ENCODE measurements at places on chromosomes 5 and 9. TPM values are rescaled to one million over a fixed set of nuclear protein-coding genes. Genes with fewer than 3 reads are reported as not detected.

- peak; percentile 95 for DNase-seq
These were observed 10.8 kb downstream of the REEP2 start for GRCh38 chr5:138449501-138450239.

- DNase-seq: no peak
These were observed 13.5 kb upstream of the FAM120A start for GRCh38 chr9:93437996-93438395.

GRCh38 chr9:76575761-76576160 lies 116.8 kb downstream of the GCNT1 start:
- no peak for DNase-seq

DNA sequence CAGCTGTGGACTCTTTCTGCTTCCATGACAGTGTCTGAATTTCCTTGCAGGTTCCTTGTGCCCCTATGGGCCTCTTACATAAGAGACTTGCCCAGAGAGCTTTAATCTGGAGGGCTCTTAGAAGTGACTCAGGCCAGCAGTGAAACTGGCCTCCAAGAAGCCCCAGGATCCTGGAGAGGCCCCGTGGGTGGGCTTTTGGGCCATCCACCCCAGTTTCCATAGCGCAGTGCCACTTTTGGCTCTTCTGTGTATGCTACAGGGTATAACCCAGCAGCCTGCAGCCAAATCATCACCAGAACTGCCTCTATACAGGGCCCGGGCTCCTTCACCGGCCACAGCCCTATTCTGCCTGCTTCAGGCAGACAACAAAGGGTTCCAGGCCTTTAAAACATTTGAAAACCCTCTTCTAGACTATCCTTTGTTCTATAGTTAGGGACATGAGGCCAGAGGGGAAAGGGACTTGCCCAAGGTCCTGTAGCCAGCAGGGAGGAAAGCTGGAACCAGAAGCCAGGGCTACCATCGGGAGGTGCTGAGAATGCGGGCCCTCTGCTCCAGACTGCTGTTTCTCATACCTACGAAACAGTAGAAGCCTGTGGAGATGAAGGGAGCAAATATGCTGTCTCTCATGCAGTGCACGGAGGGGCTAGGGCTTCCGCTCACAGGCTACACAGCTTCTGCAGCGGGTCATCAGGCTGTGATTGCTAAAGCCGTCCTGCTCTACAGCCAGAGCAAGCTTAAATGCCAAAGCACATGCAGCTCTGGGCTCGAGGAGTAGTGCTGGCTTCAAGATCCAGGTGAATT lies 18.0 kb downstream of the SH3PXD2B start:
- no peak for DNase-seq

DNA sequence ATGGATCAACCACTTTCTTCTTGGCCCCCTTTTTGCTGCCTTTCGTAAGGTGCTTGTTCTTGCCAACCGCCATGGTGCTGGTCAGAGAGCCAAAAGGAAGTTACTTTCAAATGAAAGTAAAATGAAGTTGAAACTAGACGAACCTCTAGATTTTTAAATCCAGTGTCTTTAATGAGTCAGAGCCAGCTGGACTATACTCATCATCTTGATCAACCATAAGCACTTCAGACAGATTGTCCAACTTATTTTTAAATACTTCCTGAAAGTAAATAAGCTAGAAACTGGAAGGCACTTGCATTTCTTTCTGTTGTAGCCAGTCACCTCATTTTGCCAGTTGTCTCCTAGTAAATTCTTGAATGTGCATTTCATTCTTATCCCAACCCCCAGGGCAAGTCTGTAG lies 48.9 kb downstream of the JMY start:
- no peak for DNase-seq

DNA sequence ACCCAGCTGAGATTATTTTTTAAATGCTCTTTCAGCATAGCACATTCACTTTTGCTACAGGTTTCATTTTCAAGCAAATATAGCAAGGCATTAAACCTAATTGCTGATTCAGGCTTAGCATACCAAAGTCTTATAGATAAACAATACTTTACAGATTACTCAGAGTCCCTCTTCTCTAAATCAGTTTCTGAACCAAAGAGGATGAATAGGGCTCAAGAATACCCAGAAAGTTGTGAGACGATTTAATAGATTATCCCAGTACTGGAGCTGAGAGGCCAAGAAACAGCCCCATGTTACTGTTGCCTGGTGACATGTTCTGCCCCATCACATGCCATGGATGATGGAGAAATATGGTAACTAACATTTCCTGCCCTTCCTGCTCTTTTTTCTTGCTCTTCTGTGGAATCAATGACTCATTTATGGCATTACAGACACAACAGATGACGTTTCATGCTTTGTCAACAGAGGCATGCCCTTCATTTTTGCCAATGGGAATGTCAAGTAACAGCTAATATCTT lies 18.1 kb upstream of the SSBP2 start:
- DNase-seq: no peak

DNA sequence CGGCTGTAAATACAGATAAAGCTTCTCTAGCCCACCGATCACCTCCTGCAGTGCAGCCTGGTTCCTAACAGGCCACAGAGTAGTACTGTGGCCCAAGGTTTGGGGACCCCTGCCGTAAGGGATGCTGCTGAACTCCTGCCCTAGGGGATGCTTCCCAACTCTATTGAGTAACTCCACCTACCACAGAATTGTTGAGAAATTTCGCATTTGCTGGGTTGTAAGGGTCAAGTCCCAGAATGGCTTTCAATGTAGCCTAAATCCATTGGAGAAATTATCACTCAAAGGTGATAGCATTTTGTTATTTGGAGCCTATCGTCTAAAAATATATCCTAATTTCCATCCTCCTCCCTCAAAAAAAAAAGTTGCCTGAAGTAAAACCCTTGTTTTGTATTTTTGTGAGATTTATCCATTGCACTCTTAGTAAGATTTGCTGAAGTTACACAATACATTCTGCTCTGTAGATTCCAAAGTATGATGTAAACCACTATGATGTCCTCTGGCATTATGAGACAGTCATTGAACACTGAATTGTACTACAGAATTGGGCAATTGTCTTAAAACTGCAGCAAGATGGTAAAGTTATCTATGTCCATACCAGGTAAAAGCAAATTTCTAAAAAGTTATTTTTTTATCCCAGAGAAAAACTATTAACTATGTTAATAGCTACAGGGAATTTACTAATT lies 14.0 kb downstream of the ACTBL2 start:
- no peak for DNase-seq

- no peak for DNase-seq
These were observed 783.3 kb upstream of the CDH9 start for GRCh38 chr5:27821681-27822080.

DNA sequence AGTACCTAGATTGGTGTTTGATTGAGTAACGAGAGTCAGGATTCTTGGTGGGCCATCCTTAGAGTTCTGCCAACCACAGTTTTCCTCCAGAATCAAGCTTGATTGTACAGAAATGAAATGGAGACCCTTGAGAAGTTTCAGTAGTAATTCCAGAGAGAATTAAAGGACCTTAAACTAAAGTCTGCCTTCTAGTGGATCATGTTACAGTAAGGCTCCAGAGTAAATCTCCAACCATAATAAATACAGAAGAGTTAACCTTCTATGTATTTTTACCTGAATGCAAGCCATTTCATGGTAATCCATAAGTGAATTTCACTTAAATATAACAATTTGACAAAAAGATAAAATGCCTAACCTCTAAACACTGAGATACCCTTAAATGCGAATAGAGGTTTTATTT lies 53.0 kb upstream of the CNTLN start:
- no peak for DNase-seq

DNA sequence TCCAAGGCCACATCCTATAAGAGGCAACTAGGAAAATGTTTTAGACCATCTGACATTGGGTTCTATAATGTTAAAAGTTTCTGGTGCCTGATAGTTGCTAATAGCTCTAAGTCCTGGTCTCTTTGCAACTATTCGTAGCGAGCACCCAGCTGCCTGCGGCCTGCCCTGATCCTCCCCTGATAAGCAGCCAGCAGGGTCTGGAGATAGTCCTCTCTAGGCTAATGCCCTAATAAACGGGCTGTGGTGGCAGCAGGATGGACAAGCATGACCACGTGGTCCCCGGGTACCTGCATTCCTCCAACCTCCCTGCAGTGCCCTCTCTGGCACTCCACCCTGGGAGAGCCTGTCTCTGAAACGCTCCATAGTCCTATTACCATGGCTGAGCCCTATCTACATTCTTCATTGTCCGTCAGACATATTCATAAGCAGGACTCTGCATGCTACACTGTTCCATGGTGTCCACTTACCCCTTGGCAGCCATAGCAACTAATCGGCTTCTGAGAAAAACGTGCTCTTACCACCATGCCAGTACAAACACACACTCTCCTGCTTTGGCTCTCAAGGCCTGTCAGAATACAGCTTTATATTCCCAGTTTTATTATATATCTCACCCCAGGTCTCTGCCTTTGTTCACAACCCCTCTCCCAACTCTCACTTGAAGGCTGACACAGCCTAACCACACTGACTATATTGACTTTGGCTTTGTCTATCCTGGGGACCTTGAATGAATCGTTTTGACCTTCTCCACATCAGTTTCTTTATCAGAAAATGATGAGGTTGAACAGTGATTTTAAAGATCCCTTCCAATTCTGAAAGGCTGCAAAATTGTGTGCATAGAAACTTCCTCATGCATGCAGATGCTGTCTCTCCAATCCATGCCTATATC lies 49.9 kb upstream of the DAPK1 start:
- no peak for DNase-seq

GRCh38 chr5:16245249-16245648 lies 65.7 kb upstream of the MARCHF11 start:
- no peak for DNase-seq

DNA sequence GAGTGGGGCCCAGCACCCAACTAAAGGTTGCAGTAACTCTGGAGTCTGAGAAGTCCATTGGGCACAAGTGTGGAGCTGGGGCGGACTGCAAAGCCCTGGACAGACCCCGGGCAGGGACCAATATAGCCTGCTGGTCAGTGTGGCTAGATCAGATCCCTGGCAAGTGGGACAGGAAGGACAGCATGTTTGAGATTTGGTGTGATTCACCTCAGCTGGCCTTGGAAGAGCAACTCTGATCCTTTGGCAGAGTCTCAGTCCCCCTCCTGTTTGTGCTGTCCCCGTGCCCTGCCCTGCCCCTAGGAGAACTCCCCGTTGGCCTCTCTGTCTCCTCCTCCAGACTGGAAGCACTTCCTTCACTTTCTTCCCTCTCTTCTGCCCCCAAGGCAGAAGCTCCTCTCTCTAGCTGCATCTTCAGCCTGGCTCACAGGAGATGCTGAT lies 255.3 kb downstream of the FSTL4 start:
- DNase-seq: no peak

DNA sequence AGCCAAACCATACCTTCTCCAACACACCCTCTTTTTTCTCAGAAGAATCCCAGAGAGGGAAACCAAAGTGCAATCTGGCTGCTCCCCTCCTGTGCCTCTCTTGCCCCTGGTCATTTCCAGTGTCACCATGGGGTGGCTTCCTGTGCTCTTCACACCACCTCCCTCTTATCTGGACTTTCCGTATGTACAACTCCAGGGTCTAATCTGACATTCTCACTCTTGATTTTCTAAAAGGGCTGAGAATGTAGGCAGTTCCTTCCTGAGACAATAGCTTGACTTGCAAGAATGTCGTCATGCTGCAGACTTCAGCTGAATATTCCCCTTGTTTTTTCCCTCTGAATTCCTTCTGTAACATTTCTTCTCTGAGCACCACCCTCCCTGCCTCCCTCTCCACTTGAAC lies 110.2 kb downstream of the FBXL7 start:
- no peak for DNase-seq

GRCh38 chr5:143428155-143428554 lies 24.7 kb upstream of the NR3C1 start:
- DNase-seq: no peak

DNA sequence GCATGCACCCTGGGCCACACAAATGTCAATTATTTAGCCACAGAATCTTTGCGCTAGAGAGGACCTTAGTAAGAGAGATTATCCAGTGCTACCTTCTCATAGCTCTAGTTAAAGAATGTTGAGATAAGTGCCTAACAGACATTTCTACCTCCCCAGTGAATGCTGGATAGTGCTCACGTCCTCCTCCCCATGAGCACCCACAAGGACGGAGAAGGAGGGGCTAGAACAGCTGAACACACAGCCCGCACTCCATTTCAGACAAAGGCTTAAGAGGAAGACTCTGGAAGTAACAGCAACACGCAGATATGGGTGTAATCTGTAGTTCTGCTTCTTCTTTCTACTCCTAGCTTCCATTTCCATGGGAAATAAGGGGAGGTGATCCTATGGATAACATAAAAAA lies 120.5 kb downstream of the FEM1C start:
- no peak for DNase-seq

DNA sequence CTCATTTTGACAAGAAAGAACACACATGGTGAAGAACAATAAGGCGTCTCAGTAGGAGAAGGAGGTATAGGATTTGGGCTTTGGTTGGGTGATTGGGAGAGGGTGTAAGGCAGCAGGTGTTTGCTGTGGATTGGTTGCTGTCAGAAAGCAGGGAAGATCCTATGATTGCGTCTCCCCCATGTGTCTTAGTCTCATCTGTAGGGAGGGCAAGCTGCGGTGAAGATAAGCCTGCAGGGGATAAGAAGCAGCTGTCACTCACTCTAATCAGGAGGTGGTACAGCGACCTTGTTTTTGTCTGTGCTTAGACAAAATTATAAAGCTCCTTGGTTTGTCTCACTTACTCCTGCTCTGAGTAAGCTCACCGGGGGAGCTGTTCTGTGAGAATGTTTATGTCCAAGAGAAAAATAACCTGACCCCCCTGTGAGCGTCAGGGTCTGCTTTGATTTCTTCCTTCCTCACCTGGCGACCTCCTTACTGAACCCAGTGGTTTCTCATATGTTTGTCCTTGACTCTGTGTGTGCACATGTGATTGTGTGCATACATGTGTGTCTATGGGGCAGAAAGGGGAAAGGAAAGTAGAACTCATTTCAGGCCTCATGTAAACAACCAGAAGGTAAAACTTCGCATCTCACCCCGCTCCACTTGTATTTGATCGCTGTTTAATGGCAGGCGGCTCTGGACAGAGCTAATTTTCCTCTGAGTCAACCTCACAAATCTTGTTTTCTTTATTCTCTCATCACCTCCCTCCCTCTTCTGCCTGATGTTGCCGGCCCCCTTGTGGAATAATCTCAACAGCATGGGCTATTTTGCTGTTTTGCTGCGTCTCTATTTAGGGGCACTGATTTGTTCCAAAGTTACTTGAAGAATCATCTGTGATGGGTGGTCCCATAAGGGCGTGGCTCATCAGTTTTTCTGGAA lies 105.6 kb downstream of the TENT4A start:
- no peak for DNase-seq

DNA sequence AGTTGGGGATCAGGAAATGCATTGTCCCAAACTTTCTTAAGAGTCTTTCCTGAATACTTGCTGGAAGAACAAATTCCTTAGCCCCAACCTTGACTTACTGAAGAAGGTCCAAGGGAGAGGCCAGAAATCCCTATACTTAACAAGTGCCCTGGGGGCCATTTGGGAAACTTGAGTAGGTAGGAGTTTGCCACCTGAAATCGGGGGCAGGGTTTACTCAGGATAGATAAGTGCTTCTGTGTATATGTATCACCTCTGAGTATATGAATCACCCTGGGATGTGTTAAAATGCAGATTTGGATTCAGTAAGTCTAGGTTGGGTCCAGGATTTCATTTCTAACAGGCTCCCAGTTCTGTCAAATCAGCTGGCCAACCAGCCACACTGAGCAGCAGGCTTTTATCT lies 47.9 kb upstream of the MYO10 start:
- DNase-seq: no peak

The CDO1 gene
- 1.4 TPM for polyA plus RNA-seq

The ADAMTS19 gene
- not detected for polyA plus RNA-seq

The SLIT3 gene
- 2.1 TPM for polyA plus RNA-seq

The NDUFS4 gene
- polyA plus RNA-seq: 58.6 TPM

The FOXD4L4 gene
- polyA plus RNA-seq: not detected

The WDR38 gene
- polyA plus RNA-seq: not detected

The TXNDC8 gene
- not detected for polyA plus RNA-seq

The ENTPD2 gene
- polyA plus RNA-seq: 0.11 TPM

The IL13 gene
- polyA plus RNA-seq: 0.07 TPM

The IRX1 gene
- not detected for polyA plus RNA-seq

The PCDHA12 gene
- polyA plus RNA-seq: not detected

The BAAT gene
- polyA plus RNA-seq: 0.02 TPM
